ENCODE measurements at places on chromosomes 13 and 19.
A peak's percentile ranks its signal among the peaks of the same experiment; 100 is the strongest.

- no peak for DNase-seq
These were observed 23.8 kb upstream of the ASF1B start for GRCh38 chr19:14160017-14160703.

- DNase-seq = no peak
These were observed 370.5 kb upstream of the ZNF507 start for GRCh38 chr19:31974941-31975340.

DNA sequence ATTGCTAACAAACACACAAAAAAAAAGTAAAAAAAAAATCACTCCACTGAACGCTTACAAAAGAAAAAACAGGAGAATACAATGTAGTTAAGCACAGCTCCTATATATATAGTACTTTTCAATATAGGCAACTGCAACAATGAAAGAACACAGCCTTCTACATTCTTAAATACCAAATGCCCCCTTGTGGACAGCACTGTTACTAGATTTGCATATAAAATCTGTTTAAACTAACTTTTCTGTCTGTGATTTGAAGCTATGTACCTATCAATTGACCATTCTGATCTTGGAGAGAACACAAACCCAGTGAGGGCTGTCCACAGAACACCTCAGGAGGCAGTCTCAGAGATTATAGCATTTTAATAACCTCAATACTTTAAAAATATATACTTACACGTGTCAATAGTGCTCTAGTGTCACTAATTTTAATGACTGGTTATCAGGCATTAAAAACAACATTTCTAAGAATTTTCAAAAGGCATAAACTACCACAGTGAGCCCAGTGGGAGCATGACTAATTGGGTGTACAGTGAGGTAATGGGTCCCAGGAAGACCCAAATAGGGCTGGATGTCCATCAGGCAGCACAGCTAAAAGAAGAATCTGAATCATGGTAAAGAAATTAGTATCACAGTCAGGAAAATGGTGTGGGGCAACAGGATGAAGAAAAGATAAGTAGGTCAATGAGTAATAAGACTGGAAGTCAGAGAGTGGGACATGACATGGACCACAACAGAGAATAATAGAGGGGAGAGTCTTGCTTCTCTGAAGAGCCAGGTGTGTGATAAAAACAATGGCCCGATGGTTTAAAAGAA is 22.2 kb downstream of the CCDC169 start:
- peak; percentile 80 for DNase-seq

GRCh38 chr13:21221268-21221667 is 44.8 kb downstream of the MRPL57 start:
- no peak for DNase-seq

DNA sequence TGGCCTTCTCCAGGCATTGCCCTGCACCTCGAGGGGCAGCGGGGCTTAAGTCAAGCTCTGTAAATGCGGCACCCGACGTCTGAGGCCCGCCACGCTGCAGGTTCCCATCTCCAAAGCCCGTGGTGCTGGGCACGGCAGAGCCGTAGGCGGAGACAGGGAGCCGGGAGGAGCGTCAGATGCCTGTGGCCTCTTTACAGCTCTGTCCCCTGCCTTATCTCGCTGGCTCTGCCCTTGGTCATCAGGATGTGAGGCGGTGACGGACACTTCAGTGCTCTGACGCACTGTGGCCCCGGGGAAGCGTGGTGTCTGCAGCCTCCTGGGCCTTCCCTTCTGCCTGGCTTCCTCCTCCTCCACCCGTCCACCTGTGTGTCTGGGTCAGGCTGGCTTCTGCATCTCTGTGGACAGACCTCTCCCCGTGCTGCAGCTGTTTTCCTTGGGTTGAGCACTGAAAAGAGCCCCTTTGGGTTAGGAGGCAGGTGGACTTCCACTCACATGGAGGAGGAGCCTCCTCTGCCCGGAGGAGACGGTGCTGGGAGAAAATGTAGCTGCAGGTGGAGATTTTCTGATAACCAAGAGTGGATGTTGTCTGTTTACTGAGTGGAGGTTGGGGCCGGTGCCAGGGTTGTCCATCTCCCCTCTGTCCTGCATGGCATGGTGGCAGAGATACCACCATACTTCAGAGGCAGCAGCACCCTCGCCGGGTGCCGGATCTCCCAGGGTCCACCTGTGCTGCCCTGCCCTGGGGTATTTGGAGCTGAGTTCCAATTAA is 14.6 kb downstream of the MCF2L start:
- no peak for DNase-seq

DNA sequence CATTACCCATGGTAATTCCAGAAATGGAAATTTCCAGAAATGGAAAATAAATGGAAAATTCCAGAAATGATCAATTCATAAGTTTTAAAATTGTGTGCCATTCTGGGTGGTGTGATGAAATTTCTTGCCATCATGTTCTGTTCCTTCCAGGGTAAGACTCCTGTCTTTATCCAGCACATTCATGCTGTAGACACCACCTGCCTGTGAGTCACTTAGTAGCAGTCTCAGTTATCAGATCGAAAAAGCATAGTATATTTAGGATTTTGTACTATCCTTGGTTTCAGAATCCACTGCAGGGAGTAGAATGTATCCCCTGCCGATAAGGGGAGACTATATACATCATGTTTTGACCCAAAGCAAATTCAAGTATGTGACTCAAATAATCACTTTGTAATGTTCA is 26.7 kb upstream of the CSNK1A1L start:
- DNase-seq = no peak

- no peak for DNase-seq
These were observed 38.3 kb upstream of the KCTD4 start for GRCh38 chr13:45238945-45239795.

- no peak for DNase-seq
These were observed 1.3 kb downstream of the CYP4F3 start for GRCh38 chr19:15641901-15642491.

DNA sequence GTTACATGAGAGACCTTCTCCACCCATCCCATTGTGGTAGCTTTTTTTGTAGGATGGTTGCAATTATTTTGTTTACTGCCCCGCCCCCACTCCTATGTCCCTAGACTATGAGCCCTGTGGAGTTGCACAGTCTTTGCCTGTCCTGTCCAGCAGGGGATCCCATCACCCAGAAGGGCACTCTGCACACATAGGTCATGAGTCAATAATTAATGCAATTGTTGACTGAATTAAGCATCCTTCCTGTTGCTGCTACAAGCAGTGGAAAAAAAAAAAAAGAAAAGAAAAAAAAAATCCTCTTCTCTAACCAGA is 14.2 kb downstream of the C19orf81 start:
- no peak for DNase-seq

GRCh38 chr13:53782488-53782961 is 753.9 kb downstream of the OLFM4 start:
- DNase-seq = peak; percentile 78

GRCh38 chr19:4523306-4524110 is 5.2 kb upstream of the PLIN4 start:
- peak; percentile 37 for DNase-seq

DNA sequence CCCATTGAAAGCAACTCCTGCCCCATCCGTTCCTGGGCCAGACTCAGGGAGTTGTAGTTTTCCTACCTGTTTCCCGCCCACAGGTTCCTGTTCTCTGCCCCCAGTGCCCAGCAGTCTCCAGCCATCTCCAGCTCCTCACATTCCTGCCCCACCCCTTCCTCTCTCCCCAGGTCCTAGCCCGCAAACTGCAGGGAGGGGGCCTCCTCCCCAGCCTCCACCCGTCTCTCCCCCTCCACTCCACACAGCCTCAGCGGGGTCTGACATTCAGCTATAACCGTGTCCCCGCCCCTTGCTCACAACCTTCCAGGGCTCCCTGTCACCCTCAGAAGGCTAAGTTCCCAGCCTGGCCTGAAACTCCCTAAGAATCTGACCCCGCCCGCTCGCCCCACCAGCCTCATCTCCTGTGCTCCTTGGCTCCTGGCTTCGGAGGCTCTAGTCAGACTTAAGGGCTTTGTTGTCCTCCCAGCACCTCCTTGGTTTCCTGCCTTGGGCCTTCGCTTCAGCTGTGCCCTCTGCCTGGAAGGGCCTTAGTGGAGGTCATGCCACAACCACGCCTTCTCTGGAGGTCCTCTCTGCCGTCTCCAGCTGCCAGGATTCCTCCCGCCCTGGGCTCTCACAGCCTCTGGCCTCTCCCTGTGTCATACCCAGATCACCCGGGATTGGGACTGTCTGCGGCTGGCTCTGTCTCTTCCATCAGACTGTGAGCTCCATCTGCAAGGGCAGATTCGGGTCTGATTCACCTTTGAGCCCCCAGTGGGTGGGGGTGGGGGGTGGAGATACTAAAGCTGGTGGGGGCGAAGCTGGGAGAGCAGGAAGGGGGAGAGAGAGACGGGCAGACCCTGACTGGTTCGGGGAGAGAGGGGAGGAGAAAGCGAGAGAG is 5.1 kb upstream of the SPACA6 start:
- peak; percentile 72 for DNase-seq

- DNase-seq = no peak
These were observed 40.8 kb upstream of the GPR183 start for GRCh38 chr13:99347911-99348451.

GRCh38 chr13:52061587-52061986 is 37.1 kb downstream of the UTP14C start:
- DNase-seq = no peak

DNA sequence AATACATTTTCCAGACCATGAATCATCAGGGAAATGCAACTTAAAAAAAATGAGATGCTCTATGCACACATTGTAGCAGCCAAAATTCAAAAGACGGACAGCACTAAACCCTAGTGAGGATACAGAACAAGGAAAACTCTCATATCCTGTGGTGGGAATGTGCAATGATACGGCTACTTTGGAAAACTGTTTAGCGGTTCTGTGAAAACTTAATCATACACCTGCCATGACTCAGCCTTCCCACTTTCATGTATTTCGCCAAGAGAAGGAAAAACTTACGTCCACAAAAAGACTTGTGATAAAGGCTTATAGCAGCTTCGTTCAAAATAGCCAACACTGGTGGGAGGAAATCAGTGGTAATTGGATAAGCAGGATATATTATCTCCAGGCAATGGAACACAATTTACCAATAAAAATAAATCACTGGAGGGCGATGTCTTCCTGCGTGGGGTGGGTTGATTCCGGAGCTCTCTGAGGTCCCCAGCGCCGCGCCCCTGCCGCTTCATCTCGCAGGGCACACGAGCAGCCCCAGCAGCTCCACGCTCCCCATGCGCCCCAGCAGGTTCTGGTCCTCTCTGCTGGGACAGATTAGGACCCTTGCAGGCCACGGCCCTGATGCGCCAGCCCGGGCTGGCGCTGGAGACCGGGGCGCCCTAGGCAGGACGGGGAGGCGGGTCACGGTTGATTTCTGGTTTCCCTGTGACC is 97.2 kb upstream of the ARHGEF7 start:
- no peak for DNase-seq

DNA sequence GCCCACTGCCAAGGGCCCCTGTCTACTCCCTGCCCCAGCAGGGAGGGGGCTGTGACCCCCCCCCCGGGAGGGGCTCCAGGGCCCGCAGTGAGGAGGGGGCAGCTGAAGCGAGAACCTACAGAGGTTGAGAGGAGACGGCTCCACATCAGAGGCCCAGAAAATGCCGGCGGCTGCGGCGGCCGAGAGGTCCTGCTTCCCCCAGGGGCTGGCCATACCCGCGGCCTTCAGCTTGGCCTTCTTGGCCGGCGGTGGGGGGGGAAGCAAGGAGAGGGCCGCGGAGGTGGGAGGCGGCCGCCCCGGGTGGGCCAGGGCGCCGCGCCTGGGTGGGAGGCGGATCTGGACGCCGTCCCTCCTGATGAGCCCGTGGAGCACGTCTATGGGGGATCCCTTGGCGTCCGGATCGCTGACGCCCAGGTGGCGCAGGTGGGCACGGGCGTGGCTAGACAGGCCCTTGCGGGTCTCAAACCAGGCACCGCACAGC is 9.2 kb upstream of the AKAP8L start:
- DNase-seq = no peak

- DNase-seq = no peak
These were observed 133.9 kb downstream of the DCT start for GRCh38 chr13:94345374-94346195.

DNA sequence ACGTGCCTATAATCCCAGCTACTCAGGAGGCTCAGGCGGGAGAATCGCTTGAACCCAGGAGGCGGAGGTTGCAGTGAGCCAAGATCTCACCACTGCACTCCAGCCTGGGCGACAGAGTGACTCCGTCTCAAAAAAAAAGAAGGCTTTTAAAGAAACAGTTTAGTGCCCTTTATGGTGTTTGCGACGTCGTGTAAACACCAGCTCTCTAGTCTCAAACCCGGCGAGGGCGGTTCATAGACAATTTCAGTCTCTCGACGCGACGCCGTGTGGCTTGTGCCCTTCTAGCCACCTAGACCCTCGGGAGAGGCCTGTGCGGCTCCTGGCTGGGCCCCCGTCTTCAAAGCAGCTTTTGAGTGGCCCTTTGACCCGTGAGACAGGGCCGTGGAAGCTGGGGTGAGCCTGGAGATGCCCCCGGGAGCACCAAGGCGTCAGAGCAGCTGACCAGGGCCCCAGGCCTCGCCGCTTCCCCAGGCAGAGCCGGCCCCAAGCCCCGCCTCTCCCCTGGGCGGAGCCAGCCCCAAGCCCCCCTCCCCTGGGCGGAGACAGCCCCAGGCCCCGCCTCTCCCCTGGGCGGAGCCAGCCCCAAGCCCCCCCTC is 5.0 kb upstream of the MADCAM1 start:
- no peak for DNase-seq

GRCh38 chr13:40774672-40775071 is 3.7 kb upstream of the MRPS31 start:
- DNase-seq = no peak

DNA sequence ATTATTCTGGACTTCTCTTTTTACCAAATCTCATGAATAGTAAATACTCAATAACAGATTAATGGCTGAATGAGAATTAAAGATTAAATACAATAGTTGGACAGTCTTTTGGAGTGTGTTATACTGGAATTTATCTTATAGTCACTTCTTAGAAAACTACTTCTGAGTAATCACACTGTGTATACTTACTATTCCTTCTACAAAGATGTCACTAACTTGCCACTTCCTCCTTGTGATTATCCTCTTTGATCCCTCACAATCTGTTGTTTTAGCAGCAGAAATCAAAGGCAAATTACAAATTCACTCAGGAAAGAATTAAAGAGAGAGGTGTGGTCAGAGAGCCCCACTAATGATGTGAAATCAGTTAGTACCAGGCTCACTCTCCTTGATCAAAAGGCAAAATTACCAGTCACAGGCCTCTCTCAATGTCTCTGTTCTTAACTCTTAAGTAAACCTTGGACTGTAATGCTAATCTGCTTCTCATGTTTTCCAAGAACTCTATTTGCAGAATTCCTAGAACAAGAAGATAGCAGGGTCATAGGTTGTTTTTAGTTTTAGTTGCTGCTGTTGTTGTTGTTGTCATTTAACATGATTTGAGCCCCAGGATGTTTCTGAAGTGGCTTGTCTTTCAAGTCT is 37.3 kb upstream of the FNDC3A start:
- no peak for DNase-seq

DNA sequence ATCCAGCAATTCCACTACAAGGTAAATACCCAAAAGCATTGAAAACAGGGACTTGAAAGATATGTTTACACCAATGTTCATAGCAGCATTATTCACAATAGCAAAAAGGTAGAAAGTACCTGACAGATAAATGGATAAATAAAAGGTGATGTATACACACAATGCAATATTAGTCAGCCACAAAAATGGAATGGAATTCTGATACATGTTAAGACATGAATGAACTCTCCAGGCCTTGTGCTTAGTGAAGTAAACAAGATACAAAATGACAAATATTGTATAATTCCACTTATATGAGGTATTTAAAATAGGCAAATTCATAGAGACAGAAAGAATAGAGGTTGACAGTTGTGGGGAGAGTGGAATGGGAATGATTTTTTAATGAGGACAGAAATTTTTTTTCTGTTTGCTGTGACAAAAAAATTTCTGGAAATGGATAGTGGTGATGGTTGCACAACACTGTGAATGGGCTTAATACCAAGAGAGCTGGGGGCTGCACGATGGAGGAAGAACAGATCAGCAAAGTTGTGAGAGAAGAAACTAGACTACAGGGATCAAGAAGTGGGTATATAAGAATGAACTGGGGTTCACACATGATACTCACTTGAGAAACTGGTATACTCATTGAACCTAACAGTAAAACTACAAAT is 137.2 kb downstream of the MZT1 start:
- no peak for DNase-seq
